ENCODE measurements at places on chromosomes 6 and 20.

- H3K27ac ChIP-seq = no peak overlapping the region
- H3K27me3 ChIP-seq = no peaks in the 10 kb centered on the region
- no peaks in the 10 kb centered on the region for H3K4me1 ChIP-seq
- no peak overlapping the region for H3K4me3 ChIP-seq
These were observed 1153.1 kb upstream of the GJE1 start for GRCh38 chr6:140979642-140980091.

DNA sequence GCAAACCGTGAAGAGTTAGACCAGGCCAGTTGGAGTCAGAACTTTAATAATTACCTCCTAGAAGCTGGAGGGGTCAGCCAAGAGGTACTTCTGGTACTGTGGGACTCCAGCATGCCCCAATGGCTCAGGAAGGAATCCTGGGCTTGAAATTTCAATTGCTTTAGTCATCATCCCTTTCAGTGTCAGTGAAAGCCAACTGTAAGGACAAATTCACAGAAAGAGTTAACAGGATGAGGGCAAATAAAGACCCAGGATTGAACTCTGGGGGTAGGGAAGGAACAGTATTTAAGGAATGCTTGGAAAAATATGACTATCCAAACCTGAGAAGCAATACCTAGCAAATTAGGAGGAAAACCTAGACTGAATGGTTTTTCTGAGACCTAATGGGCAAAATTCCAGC, 735.1 kb upstream of the MARCKS start:
- H3K27me3 ChIP-seq = no peaks in the 10 kb centered on the region
- H3K36me3 ChIP-seq = no peaks in the 10 kb centered on the region
- H3K27ac ChIP-seq = no peak overlapping the region
- H3K4me1 ChIP-seq = no peaks in the 10 kb centered on the region
- no peak overlapping the region for H3K4me3 ChIP-seq
- no peak for DNase-seq

- H3K4me3 ChIP-seq = no peak overlapping the region
- no peak for DNase-seq
- no peaks in the 10 kb centered on the region for H3K27me3 ChIP-seq
- no peaks in the 10 kb centered on the region for H3K36me3 ChIP-seq
- no peak overlapping the region for H3K27ac ChIP-seq
These were observed 133.7 kb upstream of the TBX18 start for GRCh38 chr6:84897988-84898594.

DNA sequence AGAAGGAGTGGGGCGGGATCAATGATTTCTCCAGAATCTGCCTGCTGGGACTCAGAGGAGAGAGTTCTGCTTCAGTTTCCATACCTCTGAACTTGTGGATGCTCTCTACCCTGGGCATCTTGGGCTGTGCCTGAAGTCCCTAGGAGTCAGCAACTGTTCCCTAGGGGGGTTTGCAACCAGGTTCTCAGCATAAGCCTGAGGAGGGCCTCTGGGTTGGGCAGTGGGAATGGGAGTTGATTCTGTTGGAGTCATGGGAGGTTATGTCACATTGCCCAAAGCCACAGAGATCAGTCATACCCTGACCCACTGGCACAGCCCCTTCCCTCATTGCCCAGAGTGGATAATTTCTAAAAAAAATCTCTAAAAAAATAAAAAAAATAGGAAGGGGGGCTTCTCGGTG, 47.4 kb downstream of the MOCS1 start:
- H3K27ac ChIP-seq = no peak overlapping the region
- no peak for DNase-seq
- H3K36me3 ChIP-seq = no peaks in the 10 kb centered on the region
- H3K4me3 ChIP-seq = no peak overlapping the region

GRCh38 chr6:47057830-47058540, 15.9 kb upstream of the ADGRF1 start:
- no peak for DNase-seq
- H3K4me1 ChIP-seq = no peaks in the 10 kb centered on the region

GRCh38 chr20:37243937-37244571, 17.6 kb downstream of the GHRH start:
- peaks cover 31% of the 10 kb centered on the region for H3K36me3 ChIP-seq
- peaks cover 12% of the 10 kb centered on the region for H3K4me1 ChIP-seq
- DNase-seq = no peak
- H3K4me3 ChIP-seq = no peak overlapping the region
- no peaks in the 10 kb centered on the region for H3K27me3 ChIP-seq

DNA sequence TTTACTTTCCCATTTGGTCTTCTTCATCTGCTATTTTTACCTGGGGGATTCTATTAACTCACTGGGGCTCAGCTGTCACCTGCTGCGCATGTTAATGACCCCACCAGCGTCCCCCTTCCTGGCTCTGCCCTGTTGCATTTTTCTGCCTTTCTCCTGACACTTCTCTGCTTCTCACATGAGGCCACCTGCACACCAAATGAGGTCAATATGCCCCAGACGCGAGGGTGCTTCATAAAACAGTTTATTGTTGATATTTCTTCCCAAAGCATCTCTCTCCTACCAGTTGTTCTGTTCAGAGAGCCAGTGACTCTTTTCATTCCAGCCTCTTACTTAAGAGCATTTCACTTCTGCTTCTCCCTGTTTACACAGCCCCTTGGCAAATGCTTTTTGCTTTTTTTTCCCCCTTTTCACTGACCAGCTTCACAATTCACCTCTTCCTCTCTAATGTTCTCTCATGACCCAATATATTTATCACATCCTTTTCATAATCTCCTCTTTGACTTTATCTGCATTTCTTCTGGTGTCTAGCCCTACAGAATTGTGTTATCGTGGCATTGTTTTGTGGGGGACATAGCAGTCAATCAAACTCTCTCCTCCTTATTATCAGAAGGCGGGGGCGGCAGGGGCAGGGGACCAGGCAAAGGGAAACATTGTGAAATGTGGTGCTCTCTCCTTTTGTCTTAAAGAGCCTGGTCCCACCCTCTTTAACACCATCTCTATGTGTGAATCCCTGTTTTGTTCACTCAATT, 545.8 kb upstream of the CITED2 start:
- no peaks in the 10 kb centered on the region for H3K4me1 ChIP-seq
- no peak for DNase-seq
- H3K36me3 ChIP-seq = no peaks in the 10 kb centered on the region

Data from H1 (cell line).